ENCODE measurements at places on chromosomes 2 and 18. TPM values are rescaled to one million over a fixed set of nuclear protein-coding genes. Genes with fewer than 3 reads are reported as not detected.

DNA sequence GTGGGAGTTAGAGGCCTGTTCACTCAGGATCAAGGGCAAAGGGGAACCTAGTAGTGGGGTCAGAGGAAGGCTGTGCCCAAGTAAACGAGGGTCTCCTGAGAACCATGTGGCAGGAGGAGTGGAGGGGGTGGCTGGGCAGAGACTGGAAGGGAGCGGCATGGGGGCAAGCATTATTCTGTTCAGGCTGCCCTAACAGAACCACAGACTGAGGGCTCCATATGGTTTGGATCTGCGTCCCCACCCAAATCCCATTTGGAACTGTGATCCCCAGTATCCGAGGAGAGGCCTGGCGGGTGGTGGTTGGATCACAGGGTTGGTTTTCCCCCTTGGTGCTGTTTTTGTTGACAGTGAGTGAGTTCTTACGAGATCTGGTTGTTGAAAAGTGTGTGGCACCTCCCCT is 287.0 kb downstream of the PHLPP1 start:
- H3K27ac ChIP-seq = no peak overlapping the region
- no peak overlapping the region for H3K4me3 ChIP-seq
- no peaks in the 10 kb centered on the region for H3K4me1 ChIP-seq
- no peaks in the 10 kb centered on the region for H3K36me3 ChIP-seq

Gene TEX51
- total RNA-seq = not detected

- peaks cover 28% of the 10 kb centered on the region for H3K4me1 ChIP-seq
- H3K4me3 ChIP-seq = no peak overlapping the region
- no peaks in the 10 kb centered on the region for H3K36me3 ChIP-seq
- peak; percentile 72 for DNase-seq
Measured at GRCh38 chr2:43158259-43158880, 68.0 kb downstream of the ZFP36L2 start.

- H3K27ac ChIP-seq = no peak overlapping the region
- no peaks in the 10 kb centered on the region for H3K4me1 ChIP-seq
- no peak overlapping the region for H3K4me3 ChIP-seq
- no peaks in the 10 kb centered on the region for H3K36me3 ChIP-seq
- H3K27me3 ChIP-seq = peaks cover 19% of the 10 kb centered on the region
Measured at GRCh38 chr2:121064186-121064585, 220.8 kb downstream of the TFCP2L1 start.

DNA sequence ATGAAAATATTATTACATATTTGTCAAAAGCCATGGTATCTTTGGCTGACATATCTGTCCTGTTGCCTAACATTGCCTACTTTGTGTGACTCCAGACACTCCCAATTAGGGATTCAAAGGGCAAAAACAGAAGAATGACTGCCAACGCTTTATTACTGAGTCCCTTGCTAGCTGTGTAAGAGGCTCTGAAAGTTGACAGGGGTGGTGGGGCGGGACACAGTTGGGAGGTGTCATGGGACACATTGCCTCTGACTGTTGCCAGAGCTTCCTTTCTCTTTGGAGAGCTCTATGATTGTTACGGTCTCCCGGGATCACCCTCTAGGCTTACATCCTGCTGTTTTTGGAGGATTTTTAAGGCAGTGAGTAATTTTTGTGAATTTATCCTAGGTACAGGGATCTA is 249.6 kb upstream of the ACVR2A start:
- H3K4me3 ChIP-seq = no peak overlapping the region
- no peaks in the 10 kb centered on the region for H3K27me3 ChIP-seq
- H3K27ac ChIP-seq = no peak overlapping the region
- DNase-seq = no peak

DNA sequence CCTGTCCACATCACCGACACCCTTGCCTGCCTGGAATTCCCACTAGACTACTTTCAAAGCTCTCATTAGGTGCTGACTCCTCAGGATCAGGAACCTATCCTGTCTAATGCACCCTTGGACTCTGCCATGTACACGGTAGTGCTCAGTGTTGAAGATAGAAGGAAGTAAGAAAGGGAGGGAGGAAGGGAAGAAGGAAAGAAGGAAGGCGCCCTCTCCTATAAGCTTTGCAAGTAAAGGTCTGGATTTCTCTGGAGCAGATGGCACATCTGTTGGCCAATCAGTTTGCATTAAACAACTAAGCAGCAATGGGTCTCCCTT is 45.3 kb downstream of the SCTR start:
- H3K4me3 ChIP-seq = no peak overlapping the region
- no peaks in the 10 kb centered on the region for H3K4me1 ChIP-seq
- H3K27ac ChIP-seq = no peak overlapping the region
- no peaks in the 10 kb centered on the region for H3K36me3 ChIP-seq
- no peak for DNase-seq

DNA sequence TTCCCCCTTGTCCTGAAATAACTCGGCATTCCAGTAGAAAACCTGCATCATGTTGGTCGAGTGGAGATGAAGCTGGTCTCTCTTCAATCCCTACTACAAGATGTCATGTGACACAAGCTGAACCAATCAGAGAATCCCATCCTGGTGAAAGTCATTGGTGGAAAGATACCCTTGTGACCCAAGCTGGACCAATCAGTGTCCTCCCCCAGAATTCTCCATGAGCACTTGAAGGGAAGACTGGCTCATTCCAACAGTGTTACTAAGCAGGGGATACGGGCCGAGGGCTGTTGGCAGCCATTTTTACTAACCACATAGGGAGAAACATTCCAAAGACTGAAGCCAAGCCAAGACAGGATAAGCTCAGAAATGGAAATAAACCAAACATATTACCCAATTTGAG is 298.3 kb downstream of the ICOS start:
- H3K4me3 ChIP-seq = no peak overlapping the region
- H3K27ac ChIP-seq = no peak overlapping the region
- no peaks in the 10 kb centered on the region for H3K4me1 ChIP-seq
- no peaks in the 10 kb centered on the region for H3K27me3 ChIP-seq

GRCh38 chr2:8580316-8581233 is 101.3 kb upstream of the ID2 start:
- no peaks in the 10 kb centered on the region for H3K36me3 ChIP-seq
- no peak overlapping the region for H3K4me3 ChIP-seq
- H3K27me3 ChIP-seq = no peaks in the 10 kb centered on the region

- H3K4me1 ChIP-seq = no peaks in the 10 kb centered on the region
- H3K36me3 ChIP-seq = no peaks in the 10 kb centered on the region
- no peaks in the 10 kb centered on the region for H3K27me3 ChIP-seq
- H3K27ac ChIP-seq = no peak overlapping the region
- no peak overlapping the region for H3K4me3 ChIP-seq
Measured at GRCh38 chr2:49982871-49983270, 828.6 kb upstream of the FSHR start.

Gene PLGLB1
- total RNA-seq = 4.4 TPM

Gene CD226
- 0.07 TPM for total RNA-seq

DNA sequence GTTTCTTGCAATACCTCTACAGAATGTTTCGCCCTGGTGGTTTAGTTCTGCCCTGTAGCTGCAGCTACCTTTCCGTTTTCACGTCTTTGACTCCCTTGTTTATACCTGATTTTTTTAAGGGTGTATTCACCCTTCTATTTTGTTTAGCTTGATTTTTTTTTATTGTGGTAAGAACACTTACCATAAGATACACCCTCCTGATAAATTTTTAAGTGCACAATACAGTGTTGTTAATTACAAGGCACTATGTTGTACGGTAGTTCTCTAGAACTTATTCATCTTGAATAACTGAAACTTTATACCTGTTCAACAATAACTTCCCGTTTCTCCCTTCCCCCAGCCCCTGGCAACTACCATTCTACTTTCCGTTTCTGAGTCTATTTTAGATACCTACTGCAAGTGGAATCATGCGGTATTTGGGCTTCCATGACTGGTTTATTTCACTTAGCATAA is 48.9 kb upstream of the NABP1 start:
- no peak overlapping the region for H3K27ac ChIP-seq
- no peaks in the 10 kb centered on the region for H3K27me3 ChIP-seq
- H3K36me3 ChIP-seq = no peaks in the 10 kb centered on the region
- no peak for DNase-seq

- H3K4me1 ChIP-seq = no peaks in the 10 kb centered on the region
- no peaks in the 10 kb centered on the region for H3K27me3 ChIP-seq
- no peaks in the 10 kb centered on the region for H3K36me3 ChIP-seq
- no peak overlapping the region for H3K27ac ChIP-seq
- no peak overlapping the region for H3K4me3 ChIP-seq
Measured at GRCh38 chr2:223418131-223418530, 184.0 kb downstream of the SCG2 start.

- H3K27me3 ChIP-seq = no peaks in the 10 kb centered on the region
- no peak overlapping the region for H3K4me3 ChIP-seq
- H3K27ac ChIP-seq = peak overlapping the region; percentile 98
- H3K36me3 ChIP-seq = no peaks in the 10 kb centered on the region
- DNase-seq = peak; percentile 88
- H3K4me1 ChIP-seq = peaks cover 46% of the 10 kb centered on the region
Measured at GRCh38 chr18:11955239-11956029, 25.9 kb upstream of the IMPA2 start.

DNA sequence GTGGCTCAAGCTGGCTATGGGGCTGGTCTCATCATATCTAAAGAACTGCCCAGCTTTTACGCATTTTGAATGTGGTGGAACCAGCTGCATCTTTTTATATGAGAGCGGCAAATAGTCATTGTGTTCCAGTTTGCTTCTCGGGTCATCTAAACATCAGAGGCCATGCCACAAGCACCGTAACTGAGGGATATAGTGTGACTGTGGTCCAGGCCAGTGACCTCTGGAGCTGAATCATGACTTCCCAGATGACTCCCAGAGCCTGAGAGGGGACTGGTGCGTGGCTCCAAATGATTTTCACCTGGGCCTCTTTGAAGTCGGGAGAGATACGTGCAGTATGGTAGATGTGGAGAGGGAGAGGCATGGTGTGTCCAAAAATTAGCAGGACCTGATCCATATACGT is 271.0 kb downstream of the NEDD4L start:
- H3K27me3 ChIP-seq = no peaks in the 10 kb centered on the region
- no peak for DNase-seq
- H3K27ac ChIP-seq = peak overlapping the region; percentile 65
- peaks cover 30% of the 10 kb centered on the region for H3K4me1 ChIP-seq
- no peaks in the 10 kb centered on the region for H3K36me3 ChIP-seq
- no peak overlapping the region for H3K4me3 ChIP-seq

DNA sequence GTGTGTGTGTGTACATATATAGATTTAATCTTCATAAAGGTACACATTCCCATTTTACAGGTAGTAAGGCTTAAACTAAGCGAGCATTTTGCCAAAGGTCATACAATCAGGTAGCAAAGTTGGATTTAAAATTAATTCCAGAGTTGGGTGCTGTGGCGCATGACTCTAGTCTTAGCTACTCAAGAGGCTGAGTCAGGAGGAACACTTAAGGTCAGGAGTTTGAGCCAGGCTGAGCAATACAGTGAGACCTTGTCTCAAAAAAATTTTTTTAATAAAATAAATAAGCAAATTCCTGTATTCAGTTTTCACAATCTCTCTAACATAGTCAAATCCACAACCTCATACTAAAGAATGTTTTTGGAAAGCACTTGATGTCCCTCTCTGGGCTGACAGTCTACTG is 111.5 kb upstream of the LDLRAD4 start:
- no peaks in the 10 kb centered on the region for H3K4me1 ChIP-seq
- no peaks in the 10 kb centered on the region for H3K27me3 ChIP-seq
- H3K27ac ChIP-seq = no peak overlapping the region
- no peak overlapping the region for H3K4me3 ChIP-seq

Gene SOX11
- total RNA-seq = 16.6 TPM

GRCh38 chr2:20949256-20949655 is 94.6 kb downstream of the APOB start:
- H3K4me1 ChIP-seq = no peaks in the 10 kb centered on the region
- no peaks in the 10 kb centered on the region for H3K27me3 ChIP-seq
- H3K27ac ChIP-seq = no peak overlapping the region
- no peak overlapping the region for H3K4me3 ChIP-seq
- DNase-seq = no peak
- no peaks in the 10 kb centered on the region for H3K36me3 ChIP-seq

DNA sequence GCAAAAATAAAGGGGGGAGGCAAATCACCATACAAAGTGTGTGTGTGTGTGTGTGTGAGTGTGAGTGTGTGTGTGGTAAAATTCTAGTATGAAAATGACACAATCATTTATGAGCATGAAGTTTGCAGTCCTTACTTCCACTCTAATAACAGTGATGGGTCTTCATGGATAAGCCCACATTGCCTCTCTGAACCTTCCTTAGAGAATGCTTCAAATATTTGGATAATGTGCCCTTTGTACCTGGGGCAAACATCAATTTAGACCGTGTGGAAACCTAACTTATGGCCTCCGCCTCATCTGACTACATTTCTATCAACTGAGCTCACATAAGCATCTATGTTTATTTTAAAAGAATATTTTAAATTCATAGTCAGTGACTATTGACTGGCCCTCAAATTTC is 3.7 kb downstream of the SCN9A start:
- no peaks in the 10 kb centered on the region for H3K36me3 ChIP-seq
- H3K27ac ChIP-seq = no peak overlapping the region
- DNase-seq = peak; percentile 5
- no peaks in the 10 kb centered on the region for H3K4me1 ChIP-seq
- H3K27me3 ChIP-seq = no peaks in the 10 kb centered on the region

Gene STAT4
- 6.1 TPM for total RNA-seq

DNA sequence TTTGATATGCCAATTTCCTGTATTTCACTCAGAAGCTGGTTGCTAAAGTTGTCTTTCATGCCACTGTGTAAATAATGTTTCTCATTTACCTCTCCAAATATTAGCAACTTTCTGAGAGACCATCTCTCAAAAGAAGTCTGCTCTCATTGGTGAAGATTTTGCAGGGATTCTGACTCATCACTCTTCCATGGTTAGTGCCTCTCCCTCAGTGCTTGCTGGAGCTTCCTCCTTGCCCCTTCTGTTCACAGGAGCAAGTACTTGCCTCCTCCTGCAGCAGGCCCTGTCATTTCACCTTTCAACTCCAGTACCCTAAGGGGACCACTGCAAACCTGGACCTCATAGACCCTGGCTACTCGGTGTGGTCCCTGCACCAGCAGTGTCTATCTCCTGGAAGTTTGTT is 168.8 kb downstream of the ZNF385B start:
- no peaks in the 10 kb centered on the region for H3K4me1 ChIP-seq
- no peaks in the 10 kb centered on the region for H3K36me3 ChIP-seq
- H3K27me3 ChIP-seq = no peaks in the 10 kb centered on the region
- H3K27ac ChIP-seq = no peak overlapping the region

- no peaks in the 10 kb centered on the region for H3K36me3 ChIP-seq
- no peak for DNase-seq
- no peak overlapping the region for H3K4me3 ChIP-seq
- peaks cover 7% of the 10 kb centered on the region for H3K4me1 ChIP-seq
- H3K27ac ChIP-seq = no peak overlapping the region
Measured at GRCh38 chr2:69205491-69205890, 181.5 kb downstream of the GFPT1 start.

DNA sequence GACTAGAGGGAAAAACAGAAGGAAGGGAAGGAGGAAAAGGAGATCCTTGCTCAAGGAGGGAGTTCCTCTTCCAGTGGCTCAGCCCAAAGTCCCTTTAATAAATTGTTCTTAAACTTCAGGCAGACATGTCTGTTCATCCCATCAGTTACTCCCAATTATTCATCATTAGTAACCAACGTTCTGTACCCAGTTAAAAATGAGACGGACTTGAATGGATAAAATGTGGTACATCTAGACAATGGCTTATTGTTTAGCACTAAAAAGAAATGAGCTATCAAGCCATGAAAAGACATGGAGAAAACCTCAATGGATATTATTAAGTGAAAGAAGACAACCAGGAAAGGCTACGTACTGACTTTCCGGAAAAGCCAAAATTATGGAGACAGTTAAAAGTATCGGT is 50.8 kb upstream of the ACSL3 start:
- no peak for DNase-seq
- H3K4me3 ChIP-seq = no peak overlapping the region
- H3K4me1 ChIP-seq = peaks cover 15% of the 10 kb centered on the region
- no peak overlapping the region for H3K27ac ChIP-seq
- H3K27me3 ChIP-seq = no peaks in the 10 kb centered on the region
- H3K36me3 ChIP-seq = no peaks in the 10 kb centered on the region

Gene GALNT3
- total RNA-seq = 49.9 TPM

GRCh38 chr2:217279556-217279955 is 419.7 kb upstream of the TNP1 start:
- H3K36me3 ChIP-seq = no peaks in the 10 kb centered on the region
- no peak overlapping the region for H3K4me3 ChIP-seq
- H3K27me3 ChIP-seq = no peaks in the 10 kb centered on the region
- peak; percentile 12 for DNase-seq
- no peak overlapping the region for H3K27ac ChIP-seq

Measured in hepatocyte (in vitro differentiated cells).